Brain pericyte (primary cell): ENCODE measurements at places on chromosomes 1 and 21.
A peak's percentile ranks its signal among the peaks of the same experiment; 100 is the strongest.

DNA sequence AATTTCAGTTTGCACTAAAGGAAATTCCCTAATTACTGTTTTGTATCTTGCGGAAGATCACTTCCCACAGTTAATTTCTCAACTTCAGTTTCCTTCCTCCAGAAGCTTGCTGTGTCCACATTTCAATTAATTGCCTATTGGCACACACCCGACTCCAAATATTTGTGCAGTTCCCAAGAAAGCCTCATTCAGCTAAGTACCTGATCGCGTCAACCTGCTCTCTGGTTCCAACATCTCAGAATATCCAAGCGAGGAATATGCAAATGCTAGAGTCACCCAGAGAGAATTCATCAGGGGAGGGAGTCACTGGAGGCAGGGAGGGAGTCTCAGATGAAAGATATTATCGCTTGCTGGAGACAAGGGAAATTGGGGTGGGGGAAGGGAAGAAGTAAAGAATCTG, 351.3 kb downstream of the RRAGC start:
- no peak for DNase-seq

GRCh38 chr1:235059221-235059620, 69.4 kb downstream of the TOMM20 start:
- DNase-seq: no peak

DNA sequence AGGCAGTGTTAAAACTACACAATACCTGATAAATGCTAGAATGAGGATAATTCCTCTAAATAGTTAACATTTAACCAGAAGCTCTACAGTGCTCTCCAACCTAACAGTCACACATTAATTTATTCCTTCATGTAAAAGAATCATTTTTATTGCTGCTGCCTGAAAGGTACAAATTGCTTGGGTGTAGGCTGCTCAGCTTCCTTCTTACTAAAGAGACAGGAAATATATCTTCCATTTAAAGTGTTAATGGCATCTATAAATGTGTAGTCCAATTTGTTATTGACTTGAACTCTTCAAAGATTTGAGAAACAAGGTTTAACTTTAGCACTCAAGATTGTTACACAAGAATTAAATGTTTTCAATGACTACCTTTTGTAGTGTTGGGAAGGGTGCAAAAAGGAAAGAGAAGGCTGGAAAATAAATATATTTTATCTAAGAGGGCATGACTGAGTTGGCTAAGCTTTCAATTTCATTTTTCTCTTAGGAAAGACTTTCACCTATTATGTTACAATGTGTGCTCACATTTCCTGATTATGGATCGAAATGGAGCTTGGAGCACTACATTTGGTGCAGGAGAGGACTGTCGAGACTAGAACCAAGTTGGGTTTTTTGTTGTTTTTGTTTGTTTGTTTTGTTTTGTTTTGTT, 105.5 kb upstream of the CACYBP start:
- no peak for DNase-seq

DNA sequence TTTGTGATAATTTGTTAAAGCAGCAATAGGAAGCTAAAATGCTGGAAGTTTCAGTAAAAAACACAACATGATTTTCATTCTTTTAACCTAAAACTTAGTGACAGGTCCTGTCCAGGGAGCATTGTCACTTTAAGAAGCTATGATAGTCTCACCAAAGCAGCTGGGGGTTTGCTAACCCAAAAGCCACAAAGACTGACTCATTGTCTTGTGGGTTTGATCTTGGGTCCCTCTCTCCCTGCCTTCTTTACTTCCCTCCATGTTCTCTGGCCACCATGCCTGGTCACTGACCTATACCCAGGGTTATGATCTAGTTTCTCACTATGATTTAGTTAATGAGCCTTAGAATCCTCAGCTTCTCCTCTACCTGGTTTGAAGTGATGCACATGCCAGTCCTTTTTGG, 213.5 kb upstream of the PTGFR start:
- no peak for DNase-seq

- DNase-seq: peak; percentile 24
Measured at GRCh38 chr1:206655471-206655882, 20.1 kb downstream of the DYRK3 start.

DNA sequence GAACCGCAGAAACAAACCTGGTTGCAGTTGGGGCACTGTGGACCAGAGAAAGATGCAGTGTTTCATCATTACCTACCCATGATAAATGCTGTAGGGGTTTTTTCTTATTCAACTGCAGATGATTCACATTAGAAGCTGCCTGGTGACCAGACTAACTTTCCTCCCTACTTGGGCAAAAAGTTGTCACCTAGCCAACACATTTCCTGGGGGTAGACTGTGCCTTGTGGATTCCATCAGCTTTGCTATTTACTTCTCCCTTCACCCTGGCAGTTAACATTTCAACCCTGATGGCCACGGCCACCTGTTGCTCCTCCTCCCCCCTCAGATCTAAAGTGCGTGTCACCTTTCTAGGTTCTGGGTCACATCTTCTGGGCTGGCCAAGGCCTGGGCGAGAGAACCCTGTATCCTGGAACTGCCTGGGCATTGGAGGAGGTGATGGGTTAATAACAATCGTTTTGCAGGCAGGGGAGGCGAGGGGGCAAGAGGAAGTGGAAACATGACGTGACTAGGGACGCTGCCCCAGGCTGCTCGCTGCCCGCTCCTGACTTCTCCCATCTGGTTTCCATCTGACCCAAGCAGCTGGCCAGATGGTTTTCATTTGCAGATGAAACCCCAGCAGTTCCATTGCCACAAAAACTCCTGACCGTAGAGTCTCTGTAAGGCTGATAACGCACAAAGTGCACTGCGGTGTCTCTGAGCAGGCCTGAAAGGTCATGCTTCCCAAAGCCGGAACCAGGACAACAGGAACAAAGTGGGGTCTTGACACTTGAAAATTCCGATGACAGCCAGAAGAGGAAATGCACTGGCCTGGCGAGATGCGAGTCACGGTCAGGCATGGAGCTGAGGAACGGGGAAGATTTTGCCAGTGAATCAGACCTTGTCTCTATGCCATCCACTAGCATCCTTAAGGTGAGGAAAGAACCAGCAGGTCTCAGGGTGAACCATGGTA, 36.6 kb downstream of the CAPZB start:
- DNase-seq: peak; percentile 90

DNA sequence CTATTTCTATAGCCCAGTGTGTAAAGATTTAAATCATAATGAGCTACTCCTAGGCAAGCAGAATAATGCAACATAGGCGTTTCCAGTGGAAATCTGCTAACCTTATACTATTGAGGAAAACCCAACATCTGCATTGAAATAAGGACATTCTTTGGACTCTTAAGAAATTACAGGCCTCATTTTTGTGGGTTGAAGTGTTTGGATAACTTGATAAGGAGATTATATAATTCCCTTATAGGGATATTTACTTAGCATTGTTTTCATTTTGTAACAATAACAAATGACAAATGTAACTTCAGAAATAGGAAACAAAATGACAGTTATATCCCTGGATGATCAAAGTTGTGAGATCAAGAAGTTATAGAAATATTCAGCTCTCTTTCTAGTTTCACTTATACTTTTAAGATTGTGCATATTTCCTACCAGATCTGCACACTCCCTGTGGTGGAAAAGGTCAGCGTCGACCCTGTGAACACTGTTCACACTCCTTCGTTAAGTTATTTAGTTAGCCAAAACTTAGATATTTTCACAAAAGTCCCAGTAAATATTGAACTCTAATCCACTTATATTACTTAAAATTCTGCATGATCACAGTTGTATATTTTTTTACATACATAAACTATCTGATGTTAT, 284.4 kb upstream of the C1orf105 start:
- DNase-seq: no peak

DNA sequence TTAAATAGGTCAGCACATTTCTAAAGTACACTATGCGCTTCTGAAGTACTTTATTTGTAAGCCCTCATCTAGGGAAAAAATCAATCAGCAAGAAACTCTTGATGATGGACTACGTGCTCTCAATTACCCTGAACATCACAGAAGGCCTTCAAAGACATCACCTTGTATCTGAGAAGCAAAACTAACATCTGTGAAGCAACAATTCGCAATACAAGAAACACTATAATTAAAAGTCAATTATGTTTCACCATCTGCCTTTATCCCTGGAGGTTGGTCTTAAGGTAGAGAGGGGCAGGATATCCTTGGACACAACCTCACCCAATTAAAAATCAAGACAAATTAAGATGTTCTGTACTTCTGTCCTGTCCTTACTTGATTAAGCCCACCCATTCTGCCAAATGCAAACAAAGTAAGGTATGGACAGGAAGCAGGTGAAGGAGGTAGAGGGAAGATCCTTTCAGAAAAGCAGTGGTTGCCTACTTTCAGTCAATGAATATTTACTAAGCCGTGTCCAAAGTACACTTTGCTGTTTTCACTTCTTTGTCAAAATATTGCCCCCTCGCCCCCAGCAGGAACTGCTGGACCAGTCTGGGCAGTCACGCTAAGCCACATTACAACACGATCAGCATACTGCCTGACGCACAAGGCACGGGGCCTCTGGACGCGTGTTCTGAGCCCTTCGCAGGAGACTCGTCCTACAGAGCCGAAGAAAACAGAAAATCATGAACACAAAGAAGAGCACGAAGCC, 887 bp downstream of the SLC19A2 start:
- DNase-seq: peak; percentile 33

GRCh38 chr1:85278853-85279314, 2.5 kb upstream of the BCL10 start:
- peak; percentile 61 for DNase-seq
